ENCODE measurements at places on chromosomes 16 and 17.

GRCh38 chr17:21512307-21513011 is 136.3 kb downstream of the KCNJ12 start:
- no peak for DNase-seq
- H3K27ac ChIP-seq = no peak overlapping the region
- H3K4me3 ChIP-seq = peak overlapping the region; percentile 8
- no peaks in the 10 kb centered on the region for H3K36me3 ChIP-seq
- H3K4me1 ChIP-seq = no peaks in the 10 kb centered on the region
- H3K27me3 ChIP-seq = no peaks in the 10 kb centered on the region

DNA sequence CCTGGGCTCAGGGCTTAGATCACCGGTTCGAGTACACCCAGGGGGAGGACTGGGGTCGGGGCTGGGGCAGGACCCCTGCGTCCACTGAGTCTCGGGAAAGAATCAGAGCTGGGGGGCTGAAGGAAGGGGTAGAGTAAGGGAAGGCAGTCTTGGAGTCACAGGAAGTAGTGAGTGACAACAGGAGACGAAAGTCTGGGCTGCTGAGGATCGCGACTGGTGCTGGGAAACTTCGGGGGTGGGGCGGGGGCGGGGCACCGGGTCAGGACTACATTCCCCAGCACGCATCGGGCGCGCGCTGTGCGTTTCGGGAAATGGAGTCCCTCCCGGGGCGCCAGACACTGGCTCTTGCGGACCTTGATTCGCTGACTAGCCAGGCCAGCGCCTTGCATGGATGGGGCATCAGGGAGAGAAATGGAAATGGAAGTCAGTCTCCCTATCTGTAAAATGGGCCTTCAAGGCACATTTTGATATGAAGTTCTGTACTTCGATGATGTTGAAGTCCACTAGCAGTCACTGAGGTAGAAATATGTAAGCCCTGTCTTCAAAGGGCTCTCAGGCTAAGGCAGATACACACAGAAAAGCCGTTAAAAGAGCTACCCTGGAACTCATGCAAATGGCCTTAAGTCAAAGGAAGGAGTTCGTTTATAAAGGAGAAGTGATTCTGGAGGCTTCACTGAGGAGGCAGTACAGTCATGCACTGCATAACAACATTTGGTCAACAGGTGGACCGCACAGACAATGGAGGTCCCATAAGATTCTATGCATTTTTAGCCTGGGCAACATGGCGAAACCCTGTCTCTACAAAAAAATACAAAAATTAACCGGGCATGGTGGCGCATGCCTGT is 697 bp downstream of the CTF1 start:
- peaks cover 9% of the 10 kb centered on the region for H3K4me1 ChIP-seq
- no peaks in the 10 kb centered on the region for H3K36me3 ChIP-seq
- peak overlapping the region; percentile 27 for H3K4me3 ChIP-seq
- DNase-seq = peak; percentile 91
- no peaks in the 10 kb centered on the region for H3K27me3 ChIP-seq

GRCh38 chr16:88769617-88770460 is 15.2 kb downstream of the PIEZO1 start:
- peak overlapping the region; percentile 77 for H3K27ac ChIP-seq
- H3K4me3 ChIP-seq = peak overlapping the region; percentile 8
- H3K4me1 ChIP-seq = peaks cover 38% of the 10 kb centered on the region
- no peaks in the 10 kb centered on the region for H3K27me3 ChIP-seq

GRCh38 chr16:77785373-77785764 is 3.0 kb upstream of the VAT1L start:
- H3K27ac ChIP-seq = no peak overlapping the region
- no peak for DNase-seq
- H3K4me1 ChIP-seq = no peaks in the 10 kb centered on the region
- peaks cover 27% of the 10 kb centered on the region for H3K27me3 ChIP-seq
- H3K36me3 ChIP-seq = no peaks in the 10 kb centered on the region
- no peak overlapping the region for H3K4me3 ChIP-seq

- no peak overlapping the region for H3K4me3 ChIP-seq
- H3K27me3 ChIP-seq = no peaks in the 10 kb centered on the region
- peaks cover 32% of the 10 kb centered on the region for H3K4me1 ChIP-seq
- H3K36me3 ChIP-seq = no peaks in the 10 kb centered on the region
These were observed 21.8 kb downstream of the AXIN1 start for GRCh38 chr16:330741-331140.

DNA sequence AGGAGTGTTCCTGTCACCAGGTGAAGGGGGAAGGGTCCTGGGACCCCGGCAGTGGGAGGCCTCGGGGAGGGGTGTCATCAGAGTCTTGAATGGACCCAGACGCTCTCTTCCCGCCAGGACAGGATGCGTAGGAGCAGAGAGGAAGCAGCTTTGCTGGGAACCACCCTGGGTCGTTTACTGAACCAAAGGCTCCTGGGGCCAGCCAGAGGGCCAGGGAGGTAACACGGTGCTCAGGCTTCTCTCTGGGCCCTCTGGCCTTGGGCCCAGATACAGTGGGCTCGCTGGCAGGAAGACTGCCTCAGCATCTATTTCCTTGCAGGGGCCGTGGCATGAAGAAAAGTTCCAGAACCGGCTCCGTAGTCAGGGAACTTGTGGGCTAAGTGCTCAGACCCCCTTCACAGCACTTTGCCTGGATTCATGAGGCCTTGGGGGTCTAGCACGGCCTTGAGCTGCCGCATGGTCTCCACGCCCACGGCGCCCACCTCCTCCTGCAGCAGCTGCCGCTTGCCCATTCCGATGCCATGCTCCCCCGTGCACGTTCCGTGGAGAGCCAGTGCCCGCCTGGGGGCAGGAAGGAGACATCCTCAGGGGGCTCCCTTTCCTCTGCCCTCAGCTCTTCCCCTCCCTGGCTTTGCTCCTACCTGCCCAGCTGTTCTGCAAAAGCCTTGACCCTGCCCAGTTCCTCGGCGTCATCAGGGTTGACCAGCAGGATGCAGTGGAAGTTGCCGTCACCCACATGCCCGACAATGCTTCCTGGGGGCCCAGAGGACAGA is 4.4 kb downstream of the LDHD start:
- DNase-seq = no peak
- H3K4me3 ChIP-seq = no peak overlapping the region
- no peaks in the 10 kb centered on the region for H3K36me3 ChIP-seq
- no peaks in the 10 kb centered on the region for H3K27me3 ChIP-seq
- H3K27ac ChIP-seq = peak overlapping the region; percentile 59
- H3K4me1 ChIP-seq = peaks cover 22% of the 10 kb centered on the region

DNA sequence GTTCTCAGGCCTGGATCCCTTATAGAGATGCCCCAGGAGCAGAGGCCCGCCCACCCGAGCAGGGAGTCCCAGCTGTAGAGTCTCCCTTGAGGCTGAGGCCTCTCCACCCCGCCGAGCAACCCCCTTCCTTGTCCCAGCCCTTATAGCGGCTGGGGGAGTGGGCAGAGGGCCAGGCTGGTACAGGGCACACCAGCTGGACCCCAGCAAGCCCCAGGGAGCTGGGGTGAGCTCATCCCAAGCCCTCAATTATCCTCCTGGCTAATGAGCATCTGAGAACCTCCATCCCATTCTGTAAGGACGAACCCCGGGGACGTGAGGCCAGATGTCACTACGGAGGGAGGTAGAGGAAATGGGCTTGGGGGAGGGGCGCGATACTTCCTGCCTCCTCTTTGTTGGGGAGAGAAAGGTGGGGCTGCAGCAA is 3.2 kb upstream of the SNN start:
- no peak for DNase-seq
- H3K27ac ChIP-seq = no peak overlapping the region
- no peak overlapping the region for H3K4me3 ChIP-seq
- H3K36me3 ChIP-seq = no peaks in the 10 kb centered on the region
- H3K4me1 ChIP-seq = no peaks in the 10 kb centered on the region
- no peaks in the 10 kb centered on the region for H3K27me3 ChIP-seq

GRCh38 chr17:48169926-48170325 is 62.4 kb downstream of the SNX11 start:
- no peaks in the 10 kb centered on the region for H3K4me1 ChIP-seq
- H3K4me3 ChIP-seq = no peak overlapping the region
- H3K27me3 ChIP-seq = no peaks in the 10 kb centered on the region

DNA sequence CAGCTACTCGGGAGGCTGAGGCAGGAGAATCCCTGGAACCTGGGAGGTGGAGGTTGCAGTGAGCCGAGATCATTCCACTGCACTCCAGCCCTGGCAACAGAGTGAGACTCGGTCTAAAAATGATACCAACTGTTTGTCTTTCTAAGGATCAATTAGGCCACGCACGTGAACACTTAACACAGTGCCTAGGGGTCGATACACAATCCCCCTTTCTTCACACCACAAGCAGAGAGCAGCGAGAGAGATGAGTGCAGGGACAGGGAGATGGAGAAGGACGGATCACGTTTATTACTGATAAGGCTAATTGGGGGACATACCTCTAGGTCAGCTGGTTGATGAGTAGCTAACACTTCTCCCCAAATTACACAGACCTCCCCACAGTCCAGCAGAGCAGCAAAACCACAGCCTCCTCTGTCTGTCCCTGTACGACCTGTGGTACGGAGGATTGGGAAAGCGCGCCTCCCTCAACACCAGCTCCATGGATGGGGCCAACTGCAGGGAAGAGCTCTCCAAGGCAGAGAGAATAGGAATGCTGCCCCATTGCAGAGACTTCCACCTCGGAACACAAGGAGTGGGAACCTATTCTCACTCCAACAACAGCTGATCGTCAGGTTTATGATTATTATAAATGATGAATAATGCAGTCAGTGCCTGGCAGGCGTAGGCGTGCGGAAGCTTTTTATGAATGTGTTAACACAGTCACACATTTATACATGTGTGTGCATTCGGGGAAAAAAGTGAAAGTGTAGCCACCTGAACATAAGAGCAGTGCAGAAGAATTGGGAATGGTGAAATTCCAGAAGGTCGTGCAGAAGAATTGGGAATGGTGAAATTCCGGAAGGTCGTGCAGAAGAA is 155.1 kb downstream of the C16orf95 start:
- DNase-seq = no peak
- H3K4me1 ChIP-seq = no peaks in the 10 kb centered on the region
- no peaks in the 10 kb centered on the region for H3K36me3 ChIP-seq
- no peak overlapping the region for H3K4me3 ChIP-seq
- no peaks in the 10 kb centered on the region for H3K27me3 ChIP-seq

- H3K4me3 ChIP-seq = no peak overlapping the region
- no peaks in the 10 kb centered on the region for H3K36me3 ChIP-seq
- H3K27me3 ChIP-seq = no peaks in the 10 kb centered on the region
These were observed 124.8 kb downstream of the STXBP4 start for GRCh38 chr17:55093353-55093752.

GRCh38 chr17:8160741-8161221 is 2.0 kb downstream of the VAMP2 start:
- DNase-seq = no peak
- H3K4me3 ChIP-seq = no peak overlapping the region
- H3K27ac ChIP-seq = peak overlapping the region; percentile 98
- H3K4me1 ChIP-seq = peaks cover 22% of the 10 kb centered on the region
- no peaks in the 10 kb centered on the region for H3K27me3 ChIP-seq

- no peak overlapping the region for H3K27ac ChIP-seq
- no peaks in the 10 kb centered on the region for H3K4me1 ChIP-seq
- H3K27me3 ChIP-seq = no peaks in the 10 kb centered on the region
- no peak overlapping the region for H3K4me3 ChIP-seq
- no peaks in the 10 kb centered on the region for H3K36me3 ChIP-seq
These were observed 232.0 kb downstream of the ENGASE start for GRCh38 chr17:79306424-79307318.

GRCh38 chr17:15973016-15973415 is 26.5 kb downstream of the ZSWIM7 start:
- no peaks in the 10 kb centered on the region for H3K36me3 ChIP-seq
- no peak overlapping the region for H3K4me3 ChIP-seq
- no peak overlapping the region for H3K27ac ChIP-seq
- DNase-seq = no peak
- H3K27me3 ChIP-seq = no peaks in the 10 kb centered on the region

DNA sequence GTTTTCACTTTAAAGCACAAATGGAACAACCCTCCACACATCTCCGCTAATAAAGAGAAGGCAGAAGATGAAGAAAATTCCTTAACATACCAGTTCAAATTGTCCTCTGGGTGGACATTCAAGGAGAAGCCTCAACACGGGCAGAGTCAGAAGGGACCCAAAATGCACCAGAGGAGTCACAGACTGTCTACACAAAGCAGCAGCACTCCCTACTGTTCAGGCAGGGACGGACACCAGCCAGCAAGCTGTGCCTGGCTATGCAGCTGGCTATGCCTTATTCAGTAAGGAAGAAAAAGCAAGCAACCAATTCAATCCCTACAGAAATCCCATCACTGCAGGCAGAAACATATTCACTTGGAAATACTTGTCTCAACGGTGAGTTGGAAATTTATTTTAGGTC is 8.1 kb downstream of the DNAJC7 start:
- H3K36me3 ChIP-seq = no peaks in the 10 kb centered on the region

DNA sequence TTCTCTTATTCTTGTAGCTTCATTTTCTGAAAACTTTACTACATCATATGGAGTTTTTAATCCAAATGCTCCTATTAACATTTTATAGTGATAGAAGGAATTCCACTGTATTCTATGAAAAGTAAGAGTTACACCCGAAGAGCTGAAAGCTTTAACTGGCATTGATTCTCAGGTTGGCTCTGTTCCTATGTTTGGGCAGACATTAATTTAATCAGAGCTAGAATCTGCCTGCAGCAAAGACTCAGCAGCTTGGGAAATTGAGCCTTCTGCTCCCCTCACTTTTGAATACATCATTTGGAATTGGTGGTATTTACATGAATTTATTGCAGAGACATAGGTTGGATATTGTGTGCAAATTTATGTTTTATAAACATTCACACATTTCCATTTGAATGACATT is 1494.7 kb downstream of the CDH8 start:
- no peak for DNase-seq
- H3K36me3 ChIP-seq = no peaks in the 10 kb centered on the region
- no peak overlapping the region for H3K27ac ChIP-seq
- H3K4me1 ChIP-seq = no peaks in the 10 kb centered on the region
- H3K4me3 ChIP-seq = no peak overlapping the region
- H3K27me3 ChIP-seq = no peaks in the 10 kb centered on the region

DNA sequence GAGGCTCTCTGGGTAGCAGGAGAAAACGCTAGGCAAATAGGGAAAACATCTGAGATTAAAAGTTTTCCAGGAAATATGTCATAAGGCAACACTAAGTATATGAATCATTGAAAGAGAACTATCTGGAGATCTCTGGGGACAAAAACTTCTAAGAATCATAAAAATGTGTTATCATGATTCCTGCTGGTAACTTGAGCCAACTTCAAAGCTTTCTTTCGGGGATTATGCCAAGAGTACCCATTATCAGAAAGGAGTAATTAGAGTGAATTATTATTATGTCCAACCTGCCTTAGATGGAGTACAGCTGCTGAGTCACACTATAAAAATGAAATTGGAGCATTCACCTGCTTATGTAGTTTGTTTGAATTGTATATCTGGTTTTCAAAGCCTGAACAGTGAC is 488.5 kb upstream of the SOX9 start:
- H3K27ac ChIP-seq = peak overlapping the region; percentile 56
- H3K27me3 ChIP-seq = no peaks in the 10 kb centered on the region
- no peaks in the 10 kb centered on the region for H3K36me3 ChIP-seq

- no peak overlapping the region for H3K27ac ChIP-seq
- DNase-seq = no peak
- no peaks in the 10 kb centered on the region for H3K27me3 ChIP-seq
- no peaks in the 10 kb centered on the region for H3K36me3 ChIP-seq
These were observed 386.7 kb upstream of the ZFHX3 start for GRCh38 chr16:73434621-73435020.

Data from colonic mucosa (tissue), 4 donors.